ENCODE measurements at places on chromosomes 12 and 14.

- DNase-seq, result no peak
Measured at GRCh38 chr14:102504328-102504999, 5.1 kb downstream of the ANKRD9 start.

DNA sequence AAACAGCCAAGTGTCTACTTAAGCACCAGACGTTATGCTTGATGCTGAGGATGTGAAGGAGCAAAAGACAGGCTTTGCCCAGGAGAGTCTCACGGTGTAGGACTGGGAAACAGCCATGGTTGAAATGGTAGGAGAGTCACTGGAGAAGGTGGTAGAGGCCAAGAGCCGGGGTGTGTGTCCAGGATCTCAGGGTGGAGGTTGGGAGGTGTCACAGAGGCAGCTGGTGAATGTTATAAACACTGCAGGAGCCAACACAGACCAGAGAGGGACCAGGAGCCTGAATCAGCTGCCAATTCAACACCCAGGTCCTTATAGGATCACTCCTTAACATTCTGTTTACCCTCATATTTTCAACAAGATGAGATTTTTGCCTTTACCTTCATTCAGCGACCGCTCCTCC is 7.5 kb downstream of the NID2 start:
- no peak for DNase-seq

GRCh38 chr12:55132816-55133215 is 6.6 kb downstream of the OR9K2 start:
- DNase-seq, result peak; percentile 9

- DNase-seq, result no peak
Measured at GRCh38 chr12:10389904-10390303, at the start of gene KLRK1. KLRK1 (minus strand) TSS chr12:10390041; CDS start chr12:10388810, 1,231 bp downstream.

GRCh38 chr12:2503762-2504161 is 291.0 kb upstream of the FKBP4 start:
- no peak for DNase-seq

DNA sequence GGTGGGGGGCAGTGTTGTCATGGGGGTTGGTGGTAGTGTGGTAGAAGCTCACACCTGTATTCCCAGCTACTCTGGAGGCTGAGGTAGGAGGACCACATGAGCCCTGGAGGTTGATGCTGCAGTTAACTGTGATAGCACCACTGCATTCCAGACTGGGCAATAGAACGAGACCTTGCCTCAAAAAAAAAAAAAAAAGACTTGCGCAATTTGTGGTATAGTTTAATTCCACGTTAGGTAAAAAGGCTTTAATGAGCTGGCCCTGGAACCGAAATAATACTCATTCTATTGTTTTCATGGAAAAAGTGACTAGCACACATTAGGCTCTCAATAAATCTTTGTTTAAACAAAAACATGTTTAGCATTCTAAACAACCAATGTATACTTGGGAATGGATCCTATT is 25.4 kb upstream of the NAP1L1 start:
- no peak for DNase-seq

- no peak for DNase-seq
Measured at GRCh38 chr14:105439710-105440553, 20.3 kb downstream of the MTA1 start.

DNA sequence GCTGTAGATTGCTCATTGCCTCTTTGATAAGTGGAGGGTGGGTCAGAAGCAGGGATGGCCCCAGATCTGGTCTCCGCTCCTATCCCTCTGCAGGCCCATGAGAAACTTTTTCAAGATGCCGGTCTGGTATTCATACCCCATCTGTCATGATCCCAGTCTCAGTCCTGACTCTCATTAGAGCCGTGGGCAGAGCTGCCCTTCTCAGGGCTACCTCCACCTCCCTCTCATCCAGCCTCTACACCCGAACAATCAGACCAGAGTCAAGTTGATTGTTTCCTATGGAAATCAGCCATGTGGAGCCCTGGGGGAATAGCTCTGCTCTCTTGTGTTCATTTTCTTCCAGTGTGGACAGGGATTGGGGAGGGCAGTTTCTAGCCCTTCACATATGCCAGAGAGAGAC is 45.8 kb downstream of the NEUROD4 start:
- no peak for DNase-seq

GRCh38 chr12:80239867-80240266 is 140.5 kb downstream of the OTOGL start:
- DNase-seq, result no peak

DNA sequence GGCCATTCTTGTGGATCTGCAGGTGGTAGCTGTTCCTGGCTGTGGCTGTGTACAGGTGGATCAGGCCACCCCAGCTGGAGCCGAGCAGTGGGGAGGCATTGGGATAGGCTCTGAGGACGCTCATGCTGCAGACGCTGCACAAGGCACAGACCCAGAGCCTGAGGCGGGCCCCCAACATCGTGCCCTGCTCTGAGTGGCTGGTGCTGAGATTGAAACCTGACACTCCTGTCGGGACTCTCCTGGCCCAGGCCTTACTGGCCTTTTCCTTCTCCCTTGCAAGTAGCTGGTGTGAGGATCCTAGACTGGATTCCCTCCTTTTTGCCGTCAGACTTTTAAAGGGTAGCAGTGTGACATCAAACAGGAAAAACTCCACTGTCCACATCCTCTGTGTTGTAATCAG is at the start of gene FGF23:
Gene FGF23 (minus strand): TSS at position 308 of the 400 bp plus-strand sequence. CDS start 130 bp downstream, at position 178.
- peak; percentile 10 for DNase-seq

GRCh38 chr12:115232455-115233156 is 548.6 kb upstream of the TBX3 start:
- DNase-seq, result no peak

DNA sequence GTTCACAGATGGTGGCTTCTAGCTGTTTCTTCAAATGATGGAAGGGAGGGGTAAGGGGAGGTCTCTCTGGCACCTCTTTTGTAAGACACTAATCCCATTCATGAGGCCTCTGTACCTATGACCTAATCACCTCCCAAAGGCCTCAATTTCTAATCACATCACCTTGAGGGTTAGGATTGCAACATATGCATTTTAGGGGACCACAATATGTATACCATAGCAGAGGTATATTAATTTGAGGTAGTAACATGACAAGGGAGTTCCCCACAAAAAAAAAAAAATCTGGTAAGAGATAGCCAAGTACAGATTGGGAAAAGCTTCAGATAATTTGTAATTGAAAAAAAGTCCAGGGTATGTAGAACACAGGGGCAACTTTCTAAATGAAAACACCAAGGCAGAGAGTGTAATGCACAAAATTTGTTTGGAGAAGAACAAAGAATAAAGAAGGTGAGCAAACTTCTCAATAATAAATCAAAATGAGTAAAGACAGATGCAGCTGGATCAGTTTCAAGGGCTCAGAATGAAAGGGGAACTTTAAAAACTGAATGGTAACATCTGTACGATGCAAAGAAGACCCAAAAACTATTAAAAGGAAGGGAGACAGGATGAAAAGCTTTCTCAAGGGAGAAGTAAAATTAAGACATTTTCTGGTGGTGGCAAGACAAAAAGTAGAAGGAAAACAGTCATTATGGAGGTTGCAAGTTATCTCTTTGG is 125.5 kb upstream of the DCN start:
- DNase-seq, result no peak

DNA sequence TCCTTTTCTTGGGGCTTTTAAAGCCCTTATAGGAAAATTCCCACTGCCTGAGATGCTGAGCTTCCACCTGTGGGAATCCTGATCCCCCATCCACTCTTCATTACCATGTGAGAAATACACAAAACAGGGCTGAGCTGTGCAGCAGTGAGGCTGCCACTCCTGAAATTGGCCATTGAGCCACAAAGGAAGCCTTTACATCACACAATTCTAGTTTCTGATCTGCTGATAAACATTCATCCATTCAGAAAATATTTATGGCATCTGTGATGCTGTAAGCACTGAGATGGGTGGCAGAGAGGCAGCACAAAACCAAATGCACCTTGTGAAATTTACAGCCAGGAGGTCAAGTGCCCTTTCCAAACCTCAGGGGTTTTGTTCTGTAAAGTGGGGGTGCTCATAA is 26.2 kb upstream of the CMKLR1 start:
- DNase-seq, result no peak

DNA sequence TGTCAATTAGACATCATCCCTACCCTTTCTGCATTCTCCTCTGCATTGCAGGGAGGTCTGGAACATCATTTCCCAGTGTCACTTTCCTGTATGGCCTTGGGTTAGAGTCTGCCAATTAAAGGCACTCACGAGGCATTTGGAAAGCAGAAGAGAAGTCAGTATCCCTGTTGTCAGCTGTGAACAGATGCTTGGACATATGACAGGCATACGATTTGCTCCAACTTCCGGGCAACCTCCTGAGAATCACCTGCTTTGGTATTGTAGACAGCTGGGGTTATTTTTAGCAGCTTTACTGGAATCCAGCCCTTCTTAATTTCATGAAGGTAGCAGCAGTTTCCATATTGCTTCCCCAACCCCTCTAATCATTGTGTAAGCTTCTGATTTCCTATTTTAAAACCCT is 88.7 kb upstream of the DHRS4 start:
- DNase-seq, result no peak
